Esophagus squamous epithelium (tissue), 5 donors: ENCODE measurements at places on chromosomes 3 and 15.

- DNase-seq = no peak
Observed at GRCh38 chr3:66149269-66149668, 71.5 kb upstream of the SLC25A26 start.

- DNase-seq = peak; percentile 41
Observed at GRCh38 chr3:126355777-126356372, 1.3 kb downstream of the KLF15 start.

DNA sequence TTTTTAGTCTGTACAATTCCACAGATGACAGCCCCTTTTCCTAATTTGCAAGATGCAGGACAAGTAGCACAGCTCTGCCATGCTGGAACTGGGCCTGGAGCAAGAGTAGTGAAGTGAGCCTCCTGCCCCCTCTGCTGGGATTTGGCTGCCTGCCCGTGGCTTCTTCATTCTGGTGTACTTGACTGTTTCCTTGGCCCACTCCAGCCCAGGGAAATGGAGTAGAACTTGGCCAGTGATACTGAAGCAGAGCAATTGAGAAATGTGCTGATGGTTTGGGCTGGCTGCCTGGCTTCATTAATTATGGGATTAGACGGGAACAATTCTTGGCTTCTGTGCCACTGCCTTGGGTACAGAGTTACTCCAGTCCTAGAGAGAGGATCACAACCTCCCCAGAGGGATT, 2.8 kb downstream of the GPD1L start:
- peak; percentile 2 for DNase-seq

DNA sequence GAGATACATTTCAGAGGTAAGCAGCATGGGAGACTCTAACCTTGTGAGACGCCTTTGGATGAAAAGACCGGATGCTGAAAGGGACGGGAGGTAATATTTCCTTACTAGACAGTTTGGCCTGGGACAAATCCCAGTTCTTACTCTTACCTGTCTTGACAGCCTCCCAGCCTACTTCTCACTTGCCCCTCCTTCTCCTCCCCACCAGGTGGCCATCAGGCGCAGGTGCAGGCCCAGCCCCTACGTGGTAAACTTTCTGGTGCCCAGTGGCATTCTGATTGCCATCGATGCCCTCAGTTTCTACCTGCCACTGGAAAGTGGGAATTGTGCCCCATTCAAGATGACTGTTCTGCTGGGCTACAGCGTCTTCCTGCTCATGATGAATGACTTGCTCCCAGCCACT, 6.3 kb downstream of the HTR3D start:
- DNase-seq = no peak

- no peak for DNase-seq
Observed at GRCh38 chr15:40955141-40955903, 2.1 kb downstream of the CHAC1 start.

GRCh38 chr15:28904541-28905315, 19.0 kb downstream of the APBA2 start:
- DNase-seq = no peak

DNA sequence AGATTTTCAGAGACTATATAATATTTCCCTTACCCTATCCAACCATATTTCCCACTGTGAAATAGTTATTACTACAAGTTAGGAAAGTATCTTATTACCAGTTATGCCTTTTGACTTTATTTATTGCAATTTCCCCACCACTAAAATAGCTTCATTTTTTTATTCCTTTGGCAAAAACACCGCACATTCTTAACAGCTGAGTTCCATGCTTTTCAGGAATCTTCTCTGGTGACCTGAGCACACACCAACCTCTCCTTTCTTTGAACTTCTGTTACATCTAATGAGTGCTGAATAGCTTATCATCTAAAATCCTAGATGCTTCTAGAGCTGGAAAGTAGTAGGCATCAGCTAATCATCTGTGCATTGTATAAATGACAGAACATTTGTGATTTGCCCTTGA, 99.1 kb downstream of the UBE2E2 start:
- no peak for DNase-seq

GRCh38 chr3:129442486-129442885, 2.5 kb downstream of the IFT122 start:
- DNase-seq = no peak

DNA sequence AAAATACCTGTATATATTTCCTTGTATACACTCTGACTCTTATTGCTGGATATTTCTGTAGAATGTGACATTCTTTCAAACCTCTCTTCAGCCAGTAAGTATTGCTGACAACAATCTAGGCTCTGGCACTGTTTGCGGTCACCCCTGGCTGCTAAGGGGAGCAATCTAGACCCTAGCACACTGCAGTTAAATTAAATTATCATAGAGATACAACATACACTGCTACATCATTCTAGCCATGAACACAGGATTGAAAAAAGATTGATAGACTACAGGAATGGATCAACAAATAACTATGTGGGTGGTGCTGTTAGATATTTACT, 108.7 kb upstream of the MEIS2 start:
- no peak for DNase-seq

- DNase-seq = no peak
Observed at GRCh38 chr3:45844616-45845015, 2.7 kb upstream of the LZTFL1 start.

DNA sequence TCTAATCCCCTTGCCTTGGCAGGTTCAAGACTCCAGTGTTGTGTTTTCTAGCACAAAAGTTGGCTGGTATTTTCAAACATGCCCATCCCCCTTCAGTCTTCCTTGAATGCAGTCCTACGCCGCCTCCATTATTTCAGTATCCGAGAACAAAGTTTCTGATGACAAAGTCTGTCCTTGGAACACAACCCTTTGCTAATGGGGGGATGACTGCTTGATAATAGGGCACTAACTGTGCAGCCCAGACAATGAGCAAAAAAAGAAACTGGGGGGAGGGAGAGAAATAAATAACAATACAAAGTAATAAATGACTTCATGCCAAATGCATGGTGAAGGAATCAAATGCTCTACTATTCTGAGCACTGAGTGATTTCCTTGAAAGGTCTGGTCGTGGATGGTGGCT, 310.1 kb downstream of the FOXP1 start:
- no peak for DNase-seq

- no peak for DNase-seq
Observed at GRCh38 chr3:49570028-49570654, 15.9 kb downstream of the BSN start.

- no peak for DNase-seq
Observed at GRCh38 chr3:192215-192929, 4.2 kb upstream of the CHL1 start.

DNA sequence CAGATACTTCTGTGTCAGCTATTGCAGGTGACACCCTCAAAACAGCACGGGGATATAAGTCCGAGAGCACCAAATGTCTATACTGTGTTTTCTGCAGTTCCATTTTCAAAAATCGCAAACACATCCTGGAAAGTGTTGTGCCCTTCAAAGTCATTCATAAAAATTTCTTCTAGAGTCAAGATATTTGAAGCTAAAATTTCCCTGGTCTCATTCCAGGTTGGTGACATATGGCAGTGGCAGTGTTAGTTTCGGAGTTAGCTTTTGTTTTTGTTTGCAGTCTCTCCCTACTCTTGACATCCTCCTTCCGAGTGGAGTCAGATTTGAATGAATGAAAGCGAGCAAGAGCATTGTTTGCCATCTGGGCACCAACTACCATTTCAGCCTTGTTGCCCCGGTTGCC, 3.2 kb upstream of the FSIP1 start:
- DNase-seq = no peak

GRCh38 chr3:13012221-13012691, 61.0 kb downstream of the IQSEC1 start:
- no peak for DNase-seq

DNA sequence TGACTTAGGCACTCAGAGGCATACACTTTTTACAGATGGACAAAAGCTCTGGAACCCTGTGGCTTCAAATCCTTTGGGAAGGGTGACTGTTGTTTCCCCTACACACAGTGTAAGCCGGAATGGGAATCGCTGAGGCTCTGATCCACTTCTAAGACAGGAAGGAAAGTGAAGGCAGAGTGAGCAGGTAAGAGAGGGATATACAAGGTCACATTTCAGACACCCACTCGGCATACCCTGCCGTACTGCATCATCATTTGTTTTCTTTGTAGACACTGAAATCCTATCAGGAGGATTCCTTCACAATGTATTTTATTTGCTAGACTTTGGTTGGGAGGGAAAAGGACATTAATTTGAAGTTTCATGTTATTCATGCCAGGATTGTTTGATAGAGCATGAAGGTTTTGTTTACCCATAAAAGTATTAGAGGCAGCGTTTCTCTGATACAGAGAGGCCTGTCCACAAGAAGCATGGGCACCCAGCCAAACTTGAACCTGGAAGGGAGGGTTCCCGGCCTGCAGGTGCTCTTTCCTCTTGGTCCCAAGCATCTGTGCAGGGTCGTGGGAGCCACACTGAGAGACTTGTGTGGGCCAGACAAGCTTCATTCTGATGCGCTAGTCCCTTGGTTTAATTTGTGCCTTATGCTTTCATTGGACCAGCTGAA, 21.9 kb upstream of the POLR2M start:
- no peak for DNase-seq

DNA sequence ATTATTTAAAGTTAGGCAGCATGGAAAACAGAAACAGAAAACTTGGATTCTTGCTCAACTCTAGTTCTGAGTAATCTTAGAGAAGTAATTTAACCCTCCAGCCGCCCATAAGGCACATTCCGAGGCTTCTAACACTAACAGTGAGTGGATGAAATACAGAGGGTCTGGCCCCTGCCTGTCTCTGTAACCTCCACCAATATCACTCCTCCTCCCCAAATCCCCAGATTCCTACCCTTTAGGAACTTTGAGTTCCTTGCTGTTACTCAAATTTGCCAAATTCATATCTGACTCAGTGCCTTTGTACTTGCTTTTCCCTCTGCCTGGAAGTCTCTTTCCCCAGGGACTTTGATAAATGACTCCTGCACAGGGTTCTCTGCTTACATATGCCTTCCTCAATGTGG, 112.5 kb upstream of the TGFBR2 start:
- no peak for DNase-seq

- DNase-seq = no peak
Observed at GRCh38 chr3:113271189-113271588, 59.8 kb downstream of the BOC start.

- no peak for DNase-seq
Observed at GRCh38 chr3:1693145-1693544, 405.5 kb upstream of the CNTN4 start.

- DNase-seq = no peak
Observed at GRCh38 chr3:152127058-152127457, 141.7 kb upstream of the MBNL1 start.

DNA sequence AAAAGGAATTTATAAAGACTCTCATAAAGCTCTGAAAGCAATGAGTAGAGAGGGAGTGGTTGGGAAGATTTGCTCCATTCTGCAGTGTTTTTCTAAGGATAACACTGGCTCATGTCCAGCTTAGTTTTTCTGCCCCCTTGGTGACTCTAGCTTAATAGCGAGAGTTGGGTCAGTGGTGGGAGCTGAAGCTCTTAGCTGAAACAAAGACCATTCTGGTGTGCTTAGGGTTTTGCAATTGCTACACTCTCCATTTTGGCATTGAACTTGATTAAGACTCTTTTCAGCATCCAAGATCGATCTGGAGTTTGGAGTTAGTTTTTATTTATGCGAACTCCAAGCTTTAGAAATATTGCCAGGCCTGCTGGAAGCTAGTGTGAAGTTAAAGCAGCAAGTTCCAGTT, 98.0 kb downstream of the ATG7 start:
- DNase-seq = no peak

- no peak for DNase-seq
Observed at GRCh38 chr15:92813485-92813884, 86.6 kb upstream of the CHD2 start.

DNA sequence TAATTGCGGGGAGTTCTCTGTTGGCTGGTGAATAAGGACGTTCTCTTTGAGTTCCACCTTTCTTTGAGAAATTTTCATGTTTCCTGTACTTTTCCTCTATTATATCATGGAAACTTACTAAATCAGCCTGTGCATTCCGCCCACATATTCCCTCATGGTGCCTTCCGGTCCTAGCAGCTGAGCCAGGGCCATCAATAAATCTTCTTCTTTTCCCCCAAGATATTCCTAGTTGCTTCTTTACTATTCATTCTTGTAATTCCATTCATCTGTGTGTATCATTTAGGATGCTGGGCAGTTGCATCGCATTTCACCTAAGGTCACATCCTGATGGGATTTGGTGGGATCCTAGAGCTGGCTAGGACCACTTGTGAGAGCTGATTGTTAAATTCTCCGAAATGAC, 139.2 kb downstream of the RBMS3 start:
- no peak for DNase-seq

DNA sequence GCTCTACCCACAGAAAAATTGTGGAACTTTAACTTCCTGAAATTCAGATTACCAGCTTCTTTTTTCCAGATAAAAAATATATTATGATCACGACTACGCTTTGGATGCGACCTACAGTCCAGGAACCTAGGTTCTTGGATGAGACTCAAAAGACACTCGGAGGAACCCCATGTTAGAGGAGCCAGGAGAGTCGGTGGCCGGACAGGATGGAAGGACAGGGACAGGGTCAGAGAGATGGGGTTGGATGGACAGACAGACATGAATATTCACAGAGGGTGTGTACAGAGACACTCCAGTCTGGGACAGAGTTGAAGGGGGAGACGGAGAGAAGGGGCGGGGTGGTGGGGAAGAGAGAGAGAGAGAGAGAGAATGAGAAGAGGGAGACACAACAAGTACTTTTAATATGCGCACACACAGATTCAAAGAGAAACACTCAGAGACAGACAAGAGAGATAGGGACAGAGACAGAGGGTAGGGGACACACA, 9.5 kb downstream of the FAM3D start:
- DNase-seq = no peak

DNA sequence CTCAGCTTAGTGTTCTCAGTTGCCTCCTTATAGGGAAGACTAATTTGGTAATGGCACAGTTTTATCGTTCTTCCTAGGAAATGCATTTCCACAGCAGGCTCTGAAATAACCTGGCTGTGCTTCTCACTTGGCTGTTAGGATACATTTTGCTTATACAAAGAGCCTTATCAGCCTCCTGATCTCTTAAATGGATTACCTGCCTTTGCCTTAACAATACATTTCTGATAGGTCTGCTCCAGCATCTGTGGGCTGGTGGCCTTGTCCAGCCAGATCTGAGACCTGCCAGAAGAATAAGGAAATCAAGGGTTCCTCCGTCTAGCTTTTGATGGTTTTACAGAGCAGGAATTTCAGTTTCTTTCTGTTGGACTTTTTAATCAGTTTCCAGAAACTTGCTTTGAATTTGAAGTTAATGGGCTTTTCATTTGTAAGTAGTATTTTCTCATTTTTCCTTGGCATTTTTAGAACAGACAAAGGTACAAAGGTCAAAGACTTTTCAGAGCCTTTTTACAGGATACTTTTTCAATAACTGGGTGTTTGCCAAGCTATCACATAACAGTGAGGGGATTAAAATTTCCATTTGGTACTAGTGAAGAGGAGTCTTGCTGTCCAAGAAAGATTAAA, 116.3 kb downstream of the AKAP13 start:
- no peak for DNase-seq

GRCh38 chr3:40770061-40770460, 245.3 kb downstream of the ZNF621 start:
- DNase-seq = no peak
